Fibroblast of pulmonary artery (primary cell): ENCODE measurements at places on chromosomes 4 and X.
A peak's percentile ranks its signal among the peaks of the same experiment; 100 is the strongest.

- DNase-seq: no peak
These were observed 73.2 kb downstream of the PAK3 start for GRCh38 chrX:111169141-111169540.

- DNase-seq: no peak
These were observed 36.3 kb downstream of the POU4F2 start for GRCh38 chr4:146674829-146675570.

DNA sequence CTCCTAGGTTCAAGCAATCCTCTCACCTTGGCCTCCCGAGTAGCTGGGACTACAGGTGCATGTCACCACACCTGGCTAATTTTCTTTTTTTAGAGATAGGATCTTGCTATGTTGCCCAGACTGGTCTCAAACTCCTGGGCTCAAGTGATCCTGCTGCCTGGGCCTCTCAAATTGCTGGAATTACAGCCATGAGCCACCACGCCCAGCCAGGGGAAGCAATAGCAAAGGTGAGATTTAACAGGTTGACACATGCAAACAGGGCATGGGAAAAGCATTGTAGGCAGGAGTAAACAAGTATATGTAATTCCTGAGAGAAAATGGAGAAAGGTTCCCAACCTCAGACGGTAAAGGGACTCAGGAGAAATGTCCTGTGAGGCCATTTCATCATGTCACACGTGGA is 33.6 kb upstream of the TBL1X start:
- no peak for DNase-seq

DNA sequence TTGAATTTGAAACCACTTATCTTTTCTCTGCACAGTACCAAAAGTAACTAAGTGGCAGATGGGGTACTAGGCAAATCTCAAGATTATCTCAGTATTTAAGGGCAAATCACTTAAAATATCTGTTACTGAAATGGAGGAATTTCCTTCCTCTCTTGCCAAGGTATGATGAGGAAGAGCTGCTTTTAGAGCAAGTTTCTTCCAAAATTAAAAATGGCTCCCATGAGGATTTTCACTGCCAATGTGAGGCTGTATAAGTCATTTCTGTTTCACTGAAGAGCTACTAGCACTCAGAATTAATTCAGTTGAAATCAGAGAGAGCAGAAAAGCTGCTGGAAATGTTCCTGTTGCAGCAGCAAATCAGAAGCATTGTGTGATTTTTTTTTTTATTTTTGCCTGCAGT is 43.4 kb downstream of the GABRB1 start:
- DNase-seq: no peak

DNA sequence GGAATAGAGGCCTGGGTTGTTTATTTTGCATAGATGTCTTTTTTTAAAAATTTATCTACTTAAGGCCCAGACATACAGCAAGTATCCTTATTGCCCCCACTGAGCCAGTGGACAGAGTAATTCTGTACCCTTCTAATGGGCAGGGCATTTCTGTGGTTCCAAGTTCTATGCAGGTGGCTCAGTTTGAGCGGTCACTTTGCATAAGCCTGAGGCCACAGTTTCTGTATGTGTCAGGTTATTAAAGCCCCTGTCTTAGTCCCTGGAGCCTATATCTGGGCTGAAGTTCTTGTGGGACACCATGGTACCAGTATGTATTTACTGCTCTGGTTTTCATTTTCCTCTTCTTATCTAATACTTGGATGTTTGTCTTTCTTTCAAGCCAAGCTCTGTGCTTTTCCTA is 168.8 kb downstream of the MID1IP1 start:
- no peak for DNase-seq

DNA sequence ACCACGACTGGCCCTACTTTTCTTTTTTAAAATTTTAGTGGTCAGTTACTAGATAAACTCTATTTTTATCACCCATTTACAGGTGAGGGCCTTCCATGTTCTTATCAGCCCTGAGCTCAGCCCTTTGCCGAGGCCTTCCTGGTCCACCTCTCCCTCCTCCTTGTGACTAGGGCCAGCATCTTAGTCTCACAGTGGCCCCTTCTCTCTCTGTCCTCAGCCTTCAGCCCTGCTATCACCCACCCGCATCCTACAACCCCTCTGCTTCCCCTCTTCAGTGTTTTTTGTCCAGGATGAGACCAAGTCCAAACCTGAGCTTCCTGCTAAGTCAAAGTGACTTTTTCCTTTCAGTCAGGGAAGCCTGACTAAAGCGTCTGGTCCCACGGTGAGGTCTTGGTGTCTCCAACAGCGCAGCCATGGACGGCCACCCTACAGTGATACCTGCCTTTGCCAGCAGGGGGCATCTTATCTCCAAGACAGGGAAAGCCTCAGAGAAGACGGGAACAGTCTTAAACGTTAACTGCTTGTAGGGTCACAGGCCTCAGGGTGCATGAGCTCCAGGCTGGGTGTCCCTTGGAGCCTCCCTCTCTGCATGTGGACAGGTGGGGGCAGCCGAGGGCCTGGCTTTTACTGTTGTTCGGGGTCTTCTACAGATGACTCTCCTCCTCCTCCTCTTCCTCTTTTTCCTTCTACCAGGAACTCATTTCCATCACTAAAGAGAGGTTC is 11.7 kb upstream of the GAGE10 start:
- peak; percentile 68 for DNase-seq

GRCh38 chrX:1578511-1579173 is 12.8 kb upstream of the AKAP17A start:
- no peak for DNase-seq

- no peak for DNase-seq
These were observed 15.5 kb downstream of the SPRY1 start for GRCh38 chr4:123412091-123412505.

DNA sequence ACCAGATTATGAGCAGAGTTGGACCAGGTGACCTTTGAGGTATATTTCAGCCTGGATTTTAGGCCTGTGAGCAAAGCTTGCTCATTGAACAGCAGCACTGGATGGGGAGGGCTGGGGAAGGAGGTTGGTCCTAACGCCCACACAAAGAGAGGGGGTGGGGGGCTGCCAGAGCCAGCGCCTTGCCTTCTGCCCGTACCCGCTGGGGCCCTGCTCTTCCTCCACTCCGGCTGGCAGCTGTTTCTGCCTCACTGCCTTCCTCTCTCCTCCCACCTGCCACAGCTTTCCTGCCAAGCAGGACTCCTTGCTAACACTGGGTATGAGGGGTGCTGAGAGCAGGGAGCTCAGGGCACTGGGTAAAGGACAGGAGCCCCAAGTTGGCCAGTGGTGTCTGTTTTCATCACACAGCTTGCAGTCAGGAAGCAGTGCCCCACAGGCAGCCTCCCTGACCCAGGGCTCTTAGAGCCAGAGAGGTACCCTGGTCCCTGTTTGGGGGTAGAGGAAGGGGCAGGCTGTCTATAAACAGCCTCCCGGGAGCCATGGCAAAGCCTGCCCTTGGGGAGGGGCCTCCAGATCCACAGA is 6.1 kb downstream of the NALF2 start:
- no peak for DNase-seq

DNA sequence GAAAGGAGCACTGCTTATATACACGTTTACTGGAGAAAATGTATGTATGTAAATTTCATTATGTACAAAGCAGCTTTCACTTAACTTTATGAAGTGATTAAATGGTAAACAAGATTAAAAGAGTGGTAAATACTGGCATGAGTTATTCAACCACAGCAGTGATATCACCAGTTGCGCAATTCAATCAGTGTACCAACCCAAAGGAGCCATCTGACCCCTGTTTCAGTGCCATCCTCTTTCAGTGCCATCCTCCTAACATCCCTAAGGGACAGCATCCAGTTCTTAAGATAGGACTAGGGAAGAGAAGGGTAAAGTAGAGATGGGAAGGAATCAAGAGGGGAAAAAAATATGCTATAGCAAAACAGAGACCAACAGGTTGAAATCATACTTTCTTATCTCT is 16.2 kb downstream of the HPF1 start:
- DNase-seq: no peak

DNA sequence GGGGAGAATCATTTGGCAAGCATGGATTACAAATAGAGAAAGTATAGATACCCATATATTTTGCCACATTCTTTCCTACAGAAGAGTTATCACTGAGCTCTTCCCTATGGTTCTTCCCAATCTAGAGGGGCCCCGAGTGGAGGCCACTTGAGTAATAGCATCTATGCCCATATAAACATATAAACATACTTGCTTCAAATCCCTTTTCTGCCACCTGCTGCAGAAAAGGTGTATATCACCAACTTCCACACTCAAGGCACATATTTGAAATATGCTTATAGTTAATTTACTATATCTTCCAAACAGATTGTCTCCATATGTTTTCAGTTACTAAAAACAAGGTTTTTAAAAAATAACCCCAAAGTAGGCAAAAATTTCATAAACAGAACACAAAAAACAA is 642.8 kb upstream of the DIPK2B start:
- DNase-seq: peak; percentile 33

DNA sequence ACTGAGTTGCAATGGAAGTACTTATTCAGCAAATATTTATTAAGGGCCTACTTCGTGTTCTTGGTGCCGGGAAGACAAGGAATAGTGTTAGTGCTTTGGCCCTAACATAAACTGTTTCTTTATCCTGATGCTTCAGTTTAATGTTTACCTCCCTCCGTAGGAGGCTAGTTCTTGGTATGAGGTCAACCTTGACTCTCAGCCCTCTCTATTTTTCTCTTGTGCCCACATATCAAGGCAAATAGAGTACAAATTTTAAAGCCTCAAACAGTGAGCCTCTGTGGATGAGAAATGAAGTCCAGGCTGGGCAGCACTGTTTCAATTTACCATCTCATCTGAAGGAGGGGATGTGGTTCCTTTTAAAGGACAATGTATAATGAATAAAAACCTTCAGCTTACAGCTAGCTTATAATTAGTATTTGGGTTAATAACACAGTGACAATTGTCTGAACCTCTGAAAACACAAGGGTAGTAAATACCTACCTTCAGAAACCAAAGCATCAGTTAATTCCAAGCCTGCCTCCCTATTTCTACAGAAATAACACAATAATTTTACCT is 68.5 kb downstream of the SH3RF1 start:
- DNase-seq: no peak

DNA sequence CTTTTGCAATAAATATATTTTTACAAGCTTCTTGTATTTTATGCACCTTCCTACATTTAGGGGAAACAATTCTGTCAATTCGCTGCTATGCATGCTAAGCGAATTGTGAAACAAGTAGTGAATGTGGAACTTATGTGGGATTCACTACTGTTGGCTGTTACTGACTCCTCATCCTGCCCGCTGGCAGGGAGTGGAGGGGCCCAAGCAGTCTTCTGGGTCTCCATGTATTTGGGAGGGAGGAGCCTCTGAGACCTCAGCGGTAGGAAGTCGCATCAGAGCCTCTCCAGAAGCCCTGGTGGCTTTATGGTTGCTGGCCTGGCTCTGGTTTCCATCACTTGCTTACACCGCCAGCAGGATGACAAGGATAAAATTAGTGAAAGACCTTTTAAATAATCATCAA is 3.7 kb upstream of the SETD7 start:
- DNase-seq: no peak

GRCh38 chr4:41285202-41285863 is 28.6 kb downstream of the UCHL1 start:
- no peak for DNase-seq

- DNase-seq: no peak
These were observed 341.7 kb upstream of the FAT1 start for GRCh38 chr4:187065396-187065795.

DNA sequence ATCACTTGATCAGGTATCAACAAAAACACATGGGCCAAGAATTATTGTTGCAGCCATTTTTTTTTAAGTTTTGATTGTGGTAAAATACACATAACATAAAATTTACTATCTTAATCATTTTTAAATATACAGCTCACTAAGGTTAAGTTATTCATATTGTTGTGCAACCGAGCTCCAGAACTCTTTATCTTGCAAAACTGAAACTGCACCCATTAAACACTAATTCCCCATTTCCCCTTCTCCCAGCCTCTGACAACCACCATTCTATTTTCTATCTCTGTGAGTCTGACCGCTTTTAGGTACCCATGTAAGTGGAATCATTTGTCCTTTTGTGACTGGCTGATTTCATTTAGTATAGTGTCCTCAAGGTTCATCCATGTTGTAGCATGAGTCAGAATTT is 126.2 kb upstream of the NDP start:
- no peak for DNase-seq

DNA sequence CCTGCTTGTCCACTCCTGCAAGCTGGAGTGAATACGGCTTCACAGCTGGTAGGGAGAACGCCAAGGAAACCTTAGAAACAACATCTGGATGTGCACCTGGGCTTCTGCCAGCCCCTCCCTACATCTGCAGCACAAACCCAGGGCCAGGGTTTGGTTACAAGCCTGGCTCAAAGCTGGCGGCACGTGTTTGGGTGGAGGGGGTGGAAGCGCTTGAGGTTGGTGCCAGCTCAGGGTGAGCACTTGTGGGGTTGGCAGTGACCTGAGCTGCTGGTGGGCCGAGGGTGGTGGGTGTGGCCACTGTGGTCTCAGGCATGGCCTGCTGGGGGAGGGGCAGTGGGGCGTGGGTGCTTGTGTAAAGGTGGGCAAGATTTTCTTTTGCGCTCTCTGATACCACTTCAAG is 15.6 kb downstream of the ELF4 start:
- DNase-seq: no peak

GRCh38 chr4:131159261-131159660 is 1989.8 kb upstream of the PCDH10 start:
- DNase-seq: no peak

DNA sequence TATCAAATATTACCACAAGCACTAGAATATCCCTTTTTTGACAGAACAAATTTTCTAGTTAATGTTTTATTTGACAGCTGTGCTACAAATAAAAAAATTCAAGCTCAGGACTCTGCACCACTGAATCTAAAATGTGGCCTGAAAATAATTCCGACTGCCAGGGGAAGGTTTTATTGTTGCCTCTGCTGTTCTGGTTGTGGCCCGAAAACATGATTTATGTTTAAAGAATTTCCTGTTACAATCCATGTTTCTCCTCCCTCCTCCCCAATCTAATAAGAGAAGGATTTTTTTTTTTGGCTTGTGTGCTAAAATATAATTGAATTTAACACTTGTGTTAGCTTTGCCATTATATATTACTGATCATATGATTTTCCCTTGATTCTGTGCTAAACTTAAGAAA is 227.8 kb downstream of the DCLK2 start:
- peak; percentile 79 for DNase-seq

DNA sequence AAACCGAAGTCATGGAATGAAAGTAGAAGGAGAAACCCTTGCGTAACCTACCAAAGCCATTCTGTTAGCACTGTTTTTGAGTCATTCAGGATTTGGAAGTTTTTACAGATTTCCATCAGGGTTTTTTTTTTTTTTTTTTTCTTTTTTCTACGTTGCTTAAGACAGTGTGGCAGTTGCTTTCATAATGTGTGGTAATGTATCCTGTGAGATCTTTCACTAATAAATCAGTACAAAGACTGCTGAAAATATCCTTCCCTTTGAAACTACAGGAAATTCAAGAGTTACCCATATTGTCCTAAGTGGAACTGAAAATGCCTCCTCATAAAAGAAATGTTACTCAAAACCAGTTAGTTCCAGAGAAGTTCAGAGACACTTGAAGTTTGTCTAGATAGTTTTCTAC is 137.8 kb downstream of the RAPGEF2 start:
- peak; percentile 66 for DNase-seq

GRCh38 chr4:7652451-7652881 is 217.7 kb upstream of the PSAPL1 start:
- DNase-seq: no peak
